ENCODE measurements at places on chromosomes 3 and 15.

DNA sequence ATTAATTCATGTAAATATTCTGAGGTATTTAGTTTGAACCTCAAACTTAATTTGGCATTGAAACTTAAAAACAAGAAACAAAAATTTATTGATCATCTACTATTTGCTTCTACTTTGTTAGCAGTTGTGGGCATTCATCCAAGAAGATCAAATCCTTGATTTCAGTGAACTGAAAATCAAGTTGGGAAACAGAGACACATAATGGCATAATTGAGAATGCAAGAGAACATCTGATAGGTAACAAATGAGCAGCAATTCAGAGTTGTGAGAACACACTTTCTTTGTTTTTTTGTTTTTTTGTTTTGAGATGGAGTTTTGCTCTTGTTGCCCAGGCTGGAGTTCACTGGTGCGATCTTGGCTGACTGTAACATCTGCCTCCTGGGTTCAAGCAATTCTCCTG lies 33.9 kb upstream of the MED12L start:
- H3K27me3 ChIP-seq = peaks cover under 1% of the 10 kb centered on the region
- no peak overlapping the region for H3K27ac ChIP-seq
- no peaks in the 10 kb centered on the region for H3K4me1 ChIP-seq
- H3K36me3 ChIP-seq = no peaks in the 10 kb centered on the region
- no peak overlapping the region for H3K4me3 ChIP-seq

GRCh38 chr3:178672275-178672674 lies 136.0 kb downstream of the KCNMB2 start:
- H3K27me3 ChIP-seq = no peaks in the 10 kb centered on the region
- peaks cover 3% of the 10 kb centered on the region for H3K4me1 ChIP-seq
- H3K36me3 ChIP-seq = no peaks in the 10 kb centered on the region

DNA sequence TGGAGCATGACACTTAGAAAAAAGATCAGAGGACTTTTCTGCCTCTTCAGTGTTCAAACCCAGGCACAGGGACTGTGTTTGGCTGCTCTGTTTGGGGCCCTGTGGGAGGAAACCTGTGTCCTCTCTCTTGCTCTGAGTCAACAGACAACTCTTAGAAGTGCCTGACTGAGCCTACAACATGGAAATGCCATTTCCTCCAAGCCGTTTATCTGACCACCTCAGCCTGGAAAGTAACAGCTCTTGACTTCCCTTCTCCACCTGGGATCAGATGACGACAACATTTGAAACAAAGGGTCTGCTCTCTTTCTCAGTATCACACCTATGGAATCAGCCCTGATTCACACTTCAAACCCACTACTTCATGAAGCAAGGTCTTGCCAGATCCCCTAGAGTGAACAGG lies 91.3 kb upstream of the CTDSPL start:
- no peak overlapping the region for H3K4me3 ChIP-seq
- no peaks in the 10 kb centered on the region for H3K36me3 ChIP-seq
- no peak overlapping the region for H3K27ac ChIP-seq
- H3K27me3 ChIP-seq = no peaks in the 10 kb centered on the region

DNA sequence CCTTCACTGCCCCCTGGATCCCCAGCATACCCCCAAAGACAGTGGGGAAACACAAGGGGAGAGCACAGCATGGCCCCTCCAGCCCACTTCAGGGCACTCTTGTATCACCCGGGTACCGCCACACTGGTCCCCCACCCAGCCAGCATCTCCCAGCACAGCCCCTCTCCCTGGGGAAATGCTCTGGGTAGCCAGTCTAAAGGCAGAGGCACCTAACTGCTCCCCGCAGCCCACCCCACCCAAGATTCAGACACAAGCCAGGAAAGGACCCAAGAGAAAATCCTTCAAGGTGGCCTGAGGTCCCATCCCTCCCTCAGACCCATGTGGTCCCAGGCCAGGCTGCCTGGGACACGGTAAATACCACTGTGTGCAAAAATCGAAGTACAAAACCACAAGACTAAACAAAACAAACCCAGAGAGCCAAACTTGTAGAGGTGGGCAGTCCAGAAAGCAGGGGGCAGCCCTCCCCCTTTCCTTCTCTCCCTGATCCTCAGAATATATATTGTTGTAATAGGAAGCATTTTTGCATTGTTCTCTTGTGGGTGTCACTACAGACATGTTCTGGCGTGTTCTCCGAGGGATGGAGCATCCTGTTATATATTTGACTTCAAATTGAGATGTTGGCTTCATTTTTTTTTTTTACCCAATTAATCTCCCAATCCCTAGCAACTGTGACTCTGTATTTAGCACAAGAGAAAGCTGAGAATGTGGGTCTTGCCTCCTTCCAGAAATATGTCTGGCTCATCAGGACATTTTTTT lies 51.7 kb downstream of the GRIP2 start:
- H3K27ac ChIP-seq = no peak overlapping the region
- H3K27me3 ChIP-seq = no peaks in the 10 kb centered on the region
- peak; percentile 33 for DNase-seq
- no peaks in the 10 kb centered on the region for H3K36me3 ChIP-seq

- DNase-seq = no peak
- no peaks in the 10 kb centered on the region for H3K27me3 ChIP-seq
- no peaks in the 10 kb centered on the region for H3K36me3 ChIP-seq
- H3K27ac ChIP-seq = no peak overlapping the region
- no peak overlapping the region for H3K4me3 ChIP-seq
- H3K4me1 ChIP-seq = no peaks in the 10 kb centered on the region
Measured at GRCh38 chr3:194223951-194224350, 88.0 kb downstream of the HES1 start.

DNA sequence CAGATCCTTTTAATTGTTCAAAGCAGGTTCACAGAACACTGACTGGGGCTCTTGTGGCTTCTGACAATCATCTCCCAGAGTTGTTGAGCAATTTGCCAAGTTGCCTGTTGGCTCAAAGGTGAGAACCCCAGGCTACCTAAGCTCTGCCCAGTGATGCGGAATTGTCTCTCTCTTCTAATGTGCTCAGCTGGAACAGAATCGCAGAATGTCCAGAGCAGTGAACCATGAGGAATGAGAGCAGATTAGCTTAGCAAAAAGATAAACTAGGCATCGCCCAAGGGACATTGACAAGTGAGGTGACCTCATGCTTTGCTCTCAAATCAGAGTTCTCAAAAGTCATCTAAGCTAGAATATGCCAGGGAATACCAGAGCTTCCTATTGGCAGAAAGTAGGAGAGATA lies 148.1 kb downstream of the WDR76 start:
- no peaks in the 10 kb centered on the region for H3K36me3 ChIP-seq
- no peak for DNase-seq
- H3K27ac ChIP-seq = no peak overlapping the region
- no peaks in the 10 kb centered on the region for H3K27me3 ChIP-seq
- no peaks in the 10 kb centered on the region for H3K4me1 ChIP-seq

DNA sequence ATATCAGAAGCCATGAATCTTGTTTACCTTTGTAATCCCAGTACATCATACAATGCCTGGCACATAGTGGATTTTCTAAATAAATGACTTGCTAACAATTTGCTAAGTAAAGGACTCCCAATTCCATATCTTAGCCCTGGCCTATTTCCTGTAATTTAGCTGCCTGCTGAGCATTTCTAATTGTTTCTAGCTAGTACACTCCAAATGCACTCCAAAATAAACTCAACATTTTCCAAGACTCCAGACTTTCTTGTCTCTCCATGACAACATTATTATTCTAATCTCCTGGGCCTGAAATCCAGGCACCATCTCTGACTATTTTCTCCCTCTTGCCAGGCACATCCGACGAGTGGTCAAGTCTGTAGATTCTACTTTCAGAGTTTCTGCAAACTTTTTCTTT lies 773.5 kb downstream of the SQOR start:
- no peak overlapping the region for H3K27ac ChIP-seq
- no peaks in the 10 kb centered on the region for H3K4me1 ChIP-seq
- no peaks in the 10 kb centered on the region for H3K27me3 ChIP-seq
- DNase-seq = no peak
- H3K4me3 ChIP-seq = no peak overlapping the region

DNA sequence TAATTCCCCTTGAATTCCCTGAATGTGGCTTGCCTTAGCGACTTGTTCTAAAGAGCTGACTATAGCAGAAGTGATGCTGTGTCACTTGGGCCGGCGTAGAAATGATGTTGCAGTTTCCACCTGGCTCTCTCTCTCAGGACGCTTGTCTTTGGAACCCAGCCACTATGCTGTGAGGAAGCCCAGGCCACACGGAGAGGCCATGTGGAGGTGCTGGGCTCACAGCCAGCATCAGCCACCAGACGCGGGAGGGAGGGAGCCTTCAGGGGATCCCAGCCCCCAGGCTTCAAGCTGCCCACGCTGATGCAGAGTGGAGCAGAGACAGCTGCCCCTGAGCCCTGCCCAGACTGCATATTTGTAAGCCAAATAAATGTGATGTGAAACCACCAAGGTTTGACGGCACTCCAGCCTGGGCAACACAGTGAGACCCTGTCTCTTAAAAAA lies 18.6 kb downstream of the RNU5B-1 start:
- H3K27me3 ChIP-seq = no peaks in the 10 kb centered on the region
- H3K4me1 ChIP-seq = peaks cover 3% of the 10 kb centered on the region
- peak; percentile 49 for DNase-seq
- no peak overlapping the region for H3K27ac ChIP-seq
- no peak overlapping the region for H3K4me3 ChIP-seq
- no peaks in the 10 kb centered on the region for H3K36me3 ChIP-seq

DNA sequence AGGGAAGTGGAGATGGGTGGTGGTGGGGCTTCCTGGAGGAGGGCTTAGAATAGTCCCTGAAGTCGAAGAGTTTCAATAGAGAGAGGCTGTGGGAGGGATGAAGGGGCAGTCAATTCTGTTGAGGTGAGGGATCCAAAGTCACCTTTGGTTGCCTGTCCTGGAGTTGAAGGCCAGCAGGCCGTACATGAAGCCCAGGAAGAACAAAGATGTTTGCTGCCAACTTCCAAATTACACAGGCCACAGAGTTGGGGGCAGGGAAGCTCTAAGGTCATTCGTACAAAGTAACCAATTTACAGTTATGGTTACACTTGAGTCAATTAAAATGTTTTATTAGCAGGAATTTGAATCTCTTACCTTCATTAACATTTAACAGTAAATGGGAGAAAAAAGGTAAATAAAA lies 77.9 kb downstream of the FOXB1 start:
- H3K36me3 ChIP-seq = no peaks in the 10 kb centered on the region
- DNase-seq = no peak
- H3K4me1 ChIP-seq = no peaks in the 10 kb centered on the region
- no peak overlapping the region for H3K4me3 ChIP-seq

- no peak for DNase-seq
- no peaks in the 10 kb centered on the region for H3K36me3 ChIP-seq
- H3K4me3 ChIP-seq = no peak overlapping the region
Measured at GRCh38 chr3:77816366-77816765, 776.5 kb downstream of the ROBO2 start.

DNA sequence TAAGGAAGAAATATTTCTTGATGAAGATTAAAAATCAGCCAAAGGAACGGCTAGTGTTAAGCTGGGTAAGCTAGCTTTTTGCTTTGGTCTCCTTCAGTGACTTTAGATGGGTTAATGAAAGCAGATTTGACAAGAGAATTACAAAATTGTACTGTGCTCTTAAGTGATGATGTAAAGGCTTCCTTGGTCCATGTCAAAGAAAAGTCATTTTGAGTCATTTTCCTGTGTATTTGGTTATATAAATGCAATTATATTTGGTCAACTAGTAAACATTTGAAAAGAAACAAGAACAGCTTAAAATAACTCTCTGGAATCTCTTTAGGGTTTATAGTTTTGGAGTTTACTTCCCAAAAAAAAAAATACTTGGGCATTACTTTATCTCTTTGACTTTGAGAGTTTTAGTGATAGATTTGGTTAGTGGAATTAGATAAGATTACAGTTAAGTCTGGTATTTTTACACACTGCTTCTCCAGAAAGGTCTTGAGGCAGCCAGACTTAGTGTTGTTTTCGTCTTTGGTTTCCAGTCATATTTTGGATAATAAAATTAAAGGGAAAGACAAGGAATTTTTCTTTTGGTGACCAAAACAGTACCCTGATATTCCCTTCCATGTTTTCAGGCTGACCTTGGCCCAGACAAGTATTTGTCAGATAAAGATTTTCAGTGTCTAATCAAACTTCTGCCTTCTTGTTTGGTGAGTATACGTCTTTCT lies 42.3 kb downstream of the PDHB start:
- peak overlapping the region; percentile 63 for H3K27ac ChIP-seq
- H3K4me1 ChIP-seq = peaks cover 15% of the 10 kb centered on the region
- no peaks in the 10 kb centered on the region for H3K36me3 ChIP-seq
- no peaks in the 10 kb centered on the region for H3K27me3 ChIP-seq
- H3K4me3 ChIP-seq = no peak overlapping the region

DNA sequence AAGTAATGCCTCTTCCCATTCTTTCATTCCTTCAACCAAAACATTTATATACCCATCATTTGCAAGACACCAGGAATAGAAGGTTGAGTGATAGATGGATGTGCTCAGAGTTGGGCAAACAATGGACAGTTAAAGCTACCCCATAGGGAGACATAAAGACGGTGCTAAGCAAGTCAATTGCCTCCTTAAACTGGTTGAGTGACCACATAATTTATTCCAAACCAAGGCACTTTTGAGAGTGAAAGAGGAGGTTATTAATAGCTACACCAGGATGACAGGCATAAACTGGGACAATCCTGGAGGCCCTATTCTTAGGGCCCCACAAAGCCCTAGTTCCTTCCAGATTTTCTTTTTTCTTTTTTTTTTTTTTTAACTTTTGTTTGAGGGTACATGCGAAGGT lies 21.4 kb upstream of the DYNC1LI1 start:
- no peaks in the 10 kb centered on the region for H3K4me1 ChIP-seq
- H3K36me3 ChIP-seq = no peaks in the 10 kb centered on the region
- no peak overlapping the region for H3K27ac ChIP-seq
- no peak overlapping the region for H3K4me3 ChIP-seq
- no peak for DNase-seq
- no peaks in the 10 kb centered on the region for H3K27me3 ChIP-seq

DNA sequence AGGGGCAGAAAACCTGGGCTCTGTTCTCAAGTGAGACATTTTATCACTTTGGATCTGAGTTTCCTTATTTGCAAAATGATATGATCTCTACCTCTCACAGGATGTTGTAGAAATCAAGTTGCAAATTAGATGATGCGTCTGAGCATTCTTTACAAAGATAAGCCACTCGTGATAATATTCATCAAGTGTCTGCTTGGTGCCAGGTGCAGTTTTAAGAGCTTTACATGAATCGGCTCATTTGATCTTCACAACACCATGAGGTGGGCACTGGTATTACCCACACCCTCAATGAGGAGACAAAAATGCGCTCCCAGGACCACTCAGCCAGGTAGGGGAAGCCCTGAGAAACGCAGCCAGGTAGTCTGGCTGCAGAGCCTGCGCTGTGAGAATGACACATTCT lies 59.1 kb upstream of the CA12 start:
- no peak for DNase-seq
- H3K4me3 ChIP-seq = no peak overlapping the region
- H3K4me1 ChIP-seq = peaks cover 11% of the 10 kb centered on the region
- no peaks in the 10 kb centered on the region for H3K27me3 ChIP-seq
- no peaks in the 10 kb centered on the region for H3K36me3 ChIP-seq

DNA sequence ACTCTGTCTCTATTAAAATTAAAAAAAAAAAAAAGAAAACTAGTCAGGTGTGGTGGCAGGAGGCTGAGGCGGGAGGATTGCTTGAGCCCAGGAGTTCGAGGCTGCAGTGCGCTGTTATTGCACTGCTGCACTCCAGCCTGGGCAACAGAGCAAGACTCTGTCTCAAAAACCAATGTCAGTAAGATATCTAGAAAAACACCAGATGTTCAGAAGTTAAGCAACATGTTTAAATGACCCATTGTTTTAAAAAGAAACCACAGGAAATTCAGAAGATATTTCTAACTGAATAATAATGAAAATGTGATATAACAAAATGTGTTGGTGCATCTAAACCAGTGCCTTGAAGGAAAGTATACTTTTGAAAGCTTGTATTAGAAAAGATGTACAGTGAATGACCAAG lies 203.4 kb upstream of the CGNL1 start:
- no peaks in the 10 kb centered on the region for H3K36me3 ChIP-seq
- DNase-seq = no peak
- no peaks in the 10 kb centered on the region for H3K27me3 ChIP-seq
- H3K4me3 ChIP-seq = no peak overlapping the region
